Left renal pelvis (tissue), 4 donors: ENCODE measurements at places on chromosomes 6 and 20.

GRCh38 chr6:110561008-110561396 lies 84.6 kb upstream of the SLC22A16 start:
- no peak for DNase-seq

GRCh38 chr6:140403020-140403419 lies 1028.6 kb upstream of the CITED2 start:
- DNase-seq = no peak

- DNase-seq = no peak
Measured at GRCh38 chr6:109456111-109456583, 575 bp upstream of the MICAL1 start.

DNA sequence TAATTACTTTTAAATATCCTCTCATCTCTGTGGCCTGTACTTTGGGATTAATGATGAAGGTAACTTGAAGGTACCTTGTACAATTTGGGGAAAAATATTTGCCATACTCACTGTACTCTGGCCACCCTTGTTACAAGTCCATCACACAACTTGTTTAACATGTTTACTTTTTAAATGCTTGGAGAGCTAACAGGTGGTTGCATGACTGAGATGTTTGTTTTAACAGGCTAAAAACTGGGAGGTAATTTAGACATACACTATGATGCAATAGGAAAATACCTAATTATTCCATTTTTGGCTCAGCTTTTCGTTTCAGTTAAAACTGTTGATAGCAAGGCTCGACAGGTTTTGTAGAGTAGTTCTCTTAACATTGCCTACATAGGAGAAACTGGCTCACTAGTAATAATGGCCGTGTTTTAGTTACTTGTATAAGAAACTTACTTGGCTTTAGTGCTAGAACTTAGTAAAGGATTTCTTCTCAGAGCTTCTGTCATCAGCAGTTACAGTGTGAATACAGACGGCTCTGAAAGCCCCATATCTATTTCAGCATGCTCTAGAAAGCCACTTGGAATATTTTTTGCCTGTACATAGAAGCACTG lies 489.8 kb upstream of the SOX4 start:
- no peak for DNase-seq

DNA sequence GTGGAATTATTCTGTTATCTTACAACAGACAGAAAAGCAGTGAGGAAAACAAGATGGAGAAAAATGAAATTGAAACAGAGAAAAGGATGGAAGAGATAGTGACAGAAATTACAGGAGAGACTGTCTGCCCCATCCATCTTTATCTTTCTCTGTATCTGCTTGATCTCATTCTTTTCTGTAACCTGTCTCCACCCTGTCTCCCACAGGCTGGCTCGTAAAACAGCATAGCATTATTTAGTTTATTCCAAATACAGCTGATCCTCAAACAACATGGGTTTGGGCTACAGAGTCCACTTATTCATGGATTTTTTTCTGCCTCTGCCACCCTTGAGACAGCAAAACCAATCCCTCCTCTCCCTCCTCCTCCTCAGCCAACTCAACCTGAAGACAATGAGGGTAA lies 482.3 kb upstream of the JARID2 start:
- no peak for DNase-seq

DNA sequence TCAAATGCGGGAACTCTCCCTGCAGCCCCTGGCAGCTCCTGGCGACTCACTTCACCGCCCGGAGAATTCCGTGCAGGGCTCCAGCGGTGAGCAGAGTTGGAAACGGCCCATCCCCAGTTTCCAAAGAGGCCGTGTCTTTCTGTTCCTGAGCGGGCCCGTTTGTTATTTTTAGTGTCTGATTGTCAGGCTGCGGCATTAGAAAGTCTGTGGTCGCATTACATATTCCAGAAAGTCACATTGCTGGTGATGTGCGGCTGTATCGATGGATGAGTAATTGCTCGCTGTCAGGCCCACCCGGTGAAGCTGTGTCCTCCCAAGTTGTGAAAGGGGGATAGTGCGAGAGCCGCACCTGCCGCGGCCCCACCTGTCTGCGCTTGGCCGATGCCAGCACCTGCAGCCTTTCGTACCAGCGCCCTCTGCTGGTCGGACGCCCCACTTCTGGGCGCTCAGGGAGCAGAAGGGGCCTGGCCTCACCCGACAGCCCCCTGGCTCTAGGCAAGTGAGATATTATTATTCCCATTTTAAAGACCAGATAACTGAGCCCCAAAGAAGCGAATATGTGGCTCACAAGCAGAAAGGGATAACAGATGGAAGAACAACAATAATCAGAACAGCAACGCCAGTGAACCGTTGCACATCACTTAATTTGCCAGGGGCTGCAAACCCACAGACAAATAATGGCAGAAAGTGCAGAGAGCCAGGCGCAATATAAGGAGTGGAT lies 244.9 kb downstream of the TSHZ2 start:
- DNase-seq = no peak
